Thyroid gland (tissue), 4 donors: ENCODE measurements at places on chromosomes 5 and 9.
A peak's percentile ranks its signal among the peaks of the same experiment; 100 is the strongest.

DNA sequence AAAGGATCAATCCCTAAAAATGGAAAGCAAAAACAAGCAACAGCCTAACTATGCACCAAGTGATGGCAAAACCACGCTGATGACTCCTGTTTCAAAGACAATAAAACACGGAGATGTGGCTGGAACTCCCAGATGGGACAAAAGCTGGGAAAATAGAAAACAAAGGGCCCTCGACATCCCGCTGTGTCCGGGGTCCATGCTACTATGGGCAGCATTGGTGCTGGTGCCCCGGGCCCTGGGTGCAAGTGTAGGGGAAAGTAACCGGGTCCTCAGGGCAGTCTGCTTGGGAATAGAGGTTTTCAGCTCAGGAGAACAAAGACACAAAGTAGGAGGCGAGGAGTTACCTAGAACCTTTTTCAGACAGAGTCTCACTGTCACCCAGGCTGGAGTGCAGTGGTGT lies 46.1 kb downstream of the MRPL36 start:
- DNase-seq: no peak

- peak; percentile 34 for DNase-seq
Observed at GRCh38 chr9:136648751-136649150, 14.0 kb upstream of the EGFL7 start.

DNA sequence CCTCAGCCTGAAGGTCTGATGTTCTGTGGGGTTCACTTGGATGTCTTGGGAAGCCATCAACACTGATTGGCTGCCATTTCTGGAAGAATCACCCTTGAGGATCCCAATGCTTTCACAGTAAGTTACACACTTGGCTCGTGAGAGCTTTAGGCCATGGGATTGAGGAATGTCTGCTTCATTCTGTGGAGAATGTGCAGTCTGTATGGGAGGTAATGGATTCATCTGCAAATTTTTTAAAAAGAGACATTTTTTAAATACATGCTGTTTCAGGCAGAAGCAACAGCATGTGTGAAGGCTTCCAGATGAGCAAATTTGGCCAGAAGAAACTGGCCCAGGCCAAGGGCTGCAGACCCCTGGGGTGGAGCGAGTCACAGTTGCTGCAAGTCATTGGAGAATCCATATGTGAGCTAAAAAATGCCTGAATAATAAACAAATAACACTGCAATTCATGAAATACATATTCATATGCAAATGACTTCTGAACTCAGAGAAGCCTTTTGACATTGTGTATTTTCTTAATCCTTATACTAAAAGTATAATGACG lies 146.3 kb upstream of the RASEF start:
- no peak for DNase-seq

DNA sequence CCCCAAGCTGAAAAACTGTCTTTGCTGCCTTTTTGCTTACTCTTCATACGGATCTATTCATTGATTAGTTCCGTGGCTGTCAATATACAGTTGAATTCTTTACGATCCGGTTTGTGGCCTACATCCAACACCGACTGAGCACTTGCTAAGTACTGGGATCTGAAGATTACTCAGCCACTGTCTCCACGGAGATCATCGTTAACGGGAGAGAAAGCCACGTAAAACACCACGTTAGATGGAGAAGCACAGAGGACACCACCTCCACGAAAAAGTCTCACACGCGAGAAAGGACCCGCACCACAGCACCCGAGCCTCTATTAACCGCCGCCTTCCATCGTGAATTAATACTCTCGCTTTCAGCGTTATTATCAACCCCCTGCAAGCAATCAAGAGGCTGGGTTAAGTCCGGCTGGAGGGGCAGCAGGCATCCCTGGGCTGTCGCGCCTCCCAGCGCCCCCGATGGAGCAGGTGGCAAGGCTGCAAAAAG lies 650 bp downstream of the ELP1 start:
- DNase-seq: no peak

DNA sequence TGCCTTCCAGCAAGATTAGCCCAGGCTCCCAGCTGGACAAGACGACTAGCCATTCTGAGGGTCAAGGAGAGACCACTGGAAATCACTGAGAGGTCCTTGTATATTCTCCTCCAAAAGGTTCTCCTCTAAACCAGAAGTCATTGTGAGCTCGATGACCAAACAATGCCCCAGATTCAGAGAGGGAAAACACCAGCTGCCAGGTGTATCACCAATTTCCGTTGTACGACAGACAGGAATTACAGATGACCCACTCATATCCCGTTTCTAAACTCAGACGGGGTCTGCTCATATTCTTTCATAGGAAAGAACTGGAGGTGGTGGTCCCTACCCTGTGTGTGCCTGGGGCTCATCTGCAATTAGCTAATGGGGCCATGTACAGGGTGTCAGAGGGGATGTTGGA lies 14.2 kb downstream of the FAXDC2 start:
- DNase-seq: no peak

DNA sequence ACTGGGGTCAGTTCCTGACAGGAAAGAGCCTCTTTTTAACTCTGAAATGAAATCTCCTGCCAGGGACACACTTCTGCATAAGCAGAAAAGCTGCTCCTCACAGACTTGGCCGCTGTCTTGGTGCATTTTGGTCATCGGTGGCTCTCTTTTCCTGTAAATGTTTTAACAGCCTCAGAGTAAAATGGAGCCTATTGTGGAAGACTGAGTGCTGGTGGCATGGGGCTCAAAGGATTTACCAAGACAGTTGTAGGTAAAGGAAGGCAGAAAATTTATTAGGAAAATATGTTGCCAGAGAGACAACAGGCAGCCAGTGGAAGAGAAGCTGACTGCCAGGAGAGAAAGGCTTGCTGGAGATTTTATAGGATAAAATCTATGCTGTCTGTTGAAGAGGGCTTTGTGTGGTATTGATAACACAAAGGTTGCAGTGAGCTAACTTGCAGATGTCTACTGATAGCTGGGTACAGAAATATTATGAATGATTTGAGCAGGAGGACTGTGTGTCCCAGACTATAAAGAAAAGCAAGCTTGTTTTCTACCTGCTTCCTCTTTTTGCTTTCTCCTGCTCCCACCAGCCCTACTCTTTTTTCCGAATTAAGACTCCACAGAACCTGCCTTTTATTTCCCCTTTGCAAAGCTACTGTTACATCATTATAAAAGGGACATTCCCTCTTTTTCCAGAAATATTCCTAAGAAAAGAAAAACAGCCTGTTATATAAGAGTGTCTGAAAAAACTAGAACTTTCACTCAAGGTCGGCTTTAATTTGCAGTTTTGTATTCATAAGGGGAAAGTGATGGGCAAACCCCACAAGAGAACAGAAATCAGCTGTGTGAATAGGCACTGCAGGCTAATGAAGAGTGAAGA lies 27.9 kb upstream of the IFNA14 start:
- no peak for DNase-seq

DNA sequence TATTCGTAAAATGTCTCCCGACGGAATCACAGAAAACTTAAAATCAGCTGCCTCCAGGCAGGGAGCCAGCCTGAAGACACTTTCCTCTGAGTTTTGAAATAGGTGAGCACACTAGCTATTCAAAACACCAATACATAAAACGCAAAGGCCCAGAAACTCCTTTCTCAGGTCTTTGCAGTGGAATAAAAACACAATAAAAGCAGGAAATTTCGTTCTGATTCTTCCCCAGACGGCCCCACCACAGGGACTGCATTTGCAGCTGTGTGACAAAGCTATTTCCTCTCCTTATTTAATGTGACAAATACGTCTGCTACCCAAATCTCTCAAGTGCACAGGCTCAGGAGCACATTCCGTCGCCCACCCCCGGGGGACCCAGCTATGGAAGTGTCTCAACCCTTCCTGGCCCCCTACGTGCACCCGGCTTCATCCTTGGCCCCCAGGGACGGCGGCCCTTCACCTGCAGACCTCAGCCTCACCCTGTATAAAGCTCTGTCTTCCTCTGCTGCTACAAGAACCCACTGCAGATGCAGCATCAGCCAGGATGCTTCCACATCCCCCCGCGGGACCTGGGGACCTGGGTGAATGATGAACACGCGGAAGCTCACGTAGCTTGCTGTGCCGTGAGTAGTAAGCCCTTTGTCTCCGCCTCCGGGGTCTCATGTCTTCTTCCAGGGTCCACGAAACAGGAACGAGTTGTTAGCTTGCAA lies 24.9 kb downstream of the AHRR start:
- no peak for DNase-seq

DNA sequence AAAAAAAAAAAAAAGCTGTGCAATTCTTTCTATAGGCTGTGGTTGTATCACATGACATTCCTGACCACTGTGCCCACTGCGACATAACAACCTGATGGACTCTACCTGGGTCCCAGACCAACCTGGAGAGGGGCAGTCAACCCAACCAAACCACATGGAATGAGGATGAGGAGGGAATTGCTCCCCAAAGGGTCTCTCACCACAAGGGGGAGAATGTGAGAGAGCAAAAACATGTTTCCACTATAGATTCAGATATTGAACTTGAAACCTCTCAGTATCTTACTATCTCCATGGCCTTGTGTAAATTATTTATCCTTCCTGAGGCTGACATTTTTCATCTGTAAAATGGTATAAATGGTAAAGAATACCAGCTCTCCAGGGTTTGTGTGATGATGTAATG lies 66.9 kb upstream of the SV2C start:
- DNase-seq: no peak

DNA sequence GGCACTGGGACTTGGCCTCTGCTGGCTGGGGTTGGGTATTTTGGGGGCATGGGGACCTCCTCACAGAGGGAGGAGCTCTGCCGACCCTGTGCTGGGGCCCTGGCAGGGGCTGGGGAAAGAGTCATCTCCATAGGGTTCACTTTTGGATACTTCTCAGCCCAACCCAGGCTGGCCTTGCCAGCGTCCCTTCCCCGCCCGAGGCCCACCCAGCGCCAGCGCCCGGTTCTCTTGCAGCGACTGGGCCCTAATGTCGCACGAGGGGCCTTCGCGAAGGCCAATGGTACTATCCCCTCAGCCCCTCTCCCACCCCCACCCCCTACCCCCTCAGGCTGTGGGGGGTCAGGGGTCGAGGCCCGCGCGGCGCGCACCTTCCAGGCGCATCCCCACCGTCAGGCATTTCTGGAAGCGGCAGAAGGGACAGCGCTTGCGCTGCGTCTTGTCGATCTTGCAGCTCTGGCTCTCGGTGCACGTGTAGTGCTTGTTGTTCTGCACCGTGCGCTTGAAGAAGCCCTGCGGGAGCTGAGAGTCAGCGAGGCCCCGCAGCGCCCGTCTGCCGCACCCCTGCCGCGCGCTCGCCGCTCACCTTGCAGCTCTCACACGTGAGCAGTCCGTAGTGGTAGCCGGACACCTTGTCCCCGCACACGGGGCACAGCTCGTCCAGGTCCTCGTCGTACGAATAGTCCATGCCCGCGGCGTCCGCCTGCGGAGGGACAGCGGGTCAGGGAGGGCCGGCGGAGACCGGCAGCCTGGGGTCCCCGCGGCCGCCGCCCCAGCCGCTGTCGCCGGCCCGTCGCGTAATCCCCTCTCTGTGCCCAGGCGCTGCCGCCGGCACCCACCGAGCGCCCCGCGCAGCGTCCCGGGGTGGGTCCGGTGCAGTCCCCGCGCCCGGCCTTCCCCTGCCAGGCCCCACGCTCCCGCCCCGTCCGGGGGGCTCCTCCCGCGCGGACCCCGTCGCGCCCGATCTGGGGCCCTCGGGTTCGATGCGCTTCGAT lies 4.2 kb downstream of the NR5A1 start:
- no peak for DNase-seq

- peak; percentile 62 for DNase-seq
Observed at GRCh38 chr5:98770209-98770910, 3.1 kb upstream of the RGMB start.

DNA sequence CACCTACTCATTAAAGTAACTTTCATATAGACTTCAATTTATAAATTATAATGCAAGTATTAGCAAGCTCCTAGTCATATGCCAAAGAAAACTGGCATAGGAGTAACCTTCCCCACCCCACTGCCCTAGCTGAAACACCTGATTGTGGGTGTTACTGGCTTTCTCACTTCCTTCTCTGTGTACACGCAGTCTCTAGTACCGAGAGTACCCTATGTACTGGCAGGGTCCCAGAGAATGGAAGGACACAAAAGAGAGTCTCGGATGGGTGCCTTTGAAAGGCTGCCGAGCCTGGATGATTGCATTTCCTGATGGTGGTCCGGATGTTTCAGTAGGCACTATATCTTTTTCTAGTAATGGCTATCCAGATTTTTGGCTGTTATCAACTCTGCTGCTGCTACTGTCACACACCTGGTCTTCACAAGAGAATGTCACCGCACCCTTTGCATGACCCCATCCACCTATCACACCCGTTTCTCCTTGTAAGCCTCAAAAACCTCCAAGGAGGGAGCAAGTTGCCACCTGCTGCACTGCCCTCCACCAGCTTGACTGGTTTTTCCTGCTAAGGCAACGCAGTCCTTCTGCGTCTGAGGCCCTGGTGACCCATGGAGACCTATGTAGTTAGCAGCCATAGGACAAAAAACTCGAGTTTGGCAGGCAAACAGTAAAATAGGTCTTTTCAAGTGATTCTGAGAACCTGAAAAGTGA lies 53.8 kb upstream of the CLINT1 start:
- DNase-seq: peak; percentile 90

DNA sequence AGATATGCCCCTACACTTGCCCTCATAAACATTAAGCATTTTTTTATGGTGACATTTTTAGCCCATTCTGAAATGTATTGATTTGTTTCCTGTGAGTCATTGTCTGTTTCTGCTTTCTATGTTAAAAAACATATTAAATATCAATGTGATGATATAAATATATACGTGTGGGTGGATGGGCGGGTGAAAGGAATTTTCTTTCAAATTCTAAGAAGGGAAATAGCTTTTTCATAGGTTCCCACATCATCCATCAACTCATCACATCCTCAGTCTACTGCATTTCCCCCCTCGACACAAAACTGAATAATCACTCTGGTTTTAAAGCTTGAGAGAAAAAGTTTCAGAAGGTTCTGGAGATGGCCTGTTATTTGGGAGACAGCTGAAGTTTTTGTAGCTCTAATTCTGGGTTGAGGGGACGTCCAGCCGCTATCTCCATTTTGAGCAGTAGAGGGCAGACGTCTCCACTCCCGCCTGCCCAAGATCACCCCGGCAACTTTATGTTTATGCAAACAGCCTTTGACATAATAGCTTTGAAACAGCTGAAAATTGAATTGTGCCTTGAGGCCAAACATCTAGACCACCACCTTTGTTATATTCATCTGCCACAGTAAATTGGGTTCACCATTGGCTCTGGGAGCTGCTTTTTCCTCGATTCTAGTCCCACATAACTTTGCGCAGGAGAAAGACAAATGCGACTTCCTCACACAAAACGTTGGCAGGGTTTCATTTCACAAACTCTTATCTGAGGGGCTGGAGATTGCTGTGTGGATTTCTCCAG lies 216.2 kb upstream of the CLINT1 start:
- DNase-seq: peak; percentile 33
